ENCODE measurements at places on chromosomes 4 and X.

DNA sequence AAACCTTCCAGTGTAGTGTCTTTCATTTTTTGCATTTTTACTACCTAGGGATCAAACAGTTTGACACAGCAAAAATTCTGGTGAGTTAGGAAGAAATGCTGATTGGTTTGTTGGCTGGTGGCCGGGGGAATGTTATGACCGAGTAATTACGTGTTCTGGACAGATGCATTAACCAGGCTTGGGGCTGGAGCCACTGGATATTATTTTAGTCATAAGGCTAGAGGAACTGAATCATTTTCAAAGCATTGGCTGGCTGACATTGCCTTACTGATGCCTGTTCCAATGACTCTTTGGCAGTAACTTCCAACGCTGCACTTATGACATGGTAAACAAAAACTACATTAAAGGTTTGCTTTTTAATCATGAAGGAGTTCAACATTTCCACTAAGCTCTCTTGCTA lies 84.6 kb downstream of the FBXO8 start:
- DNase-seq = no peak

- DNase-seq = no peak
Measured at GRCh38 chrX:123918106-123918721, 43.3 kb upstream of the STAG2 start.

GRCh38 chrX:155148724-155149537 lies 67.3 kb upstream of the VBP1 start:
- DNase-seq = no peak

GRCh38 chr4:1882850-1883271 lies 11.7 kb downstream of the NSD2 start:
- DNase-seq = no peak

GRCh38 chr4:159150821-159151390 lies 48.0 kb downstream of the RAPGEF2 start:
- DNase-seq = no peak

DNA sequence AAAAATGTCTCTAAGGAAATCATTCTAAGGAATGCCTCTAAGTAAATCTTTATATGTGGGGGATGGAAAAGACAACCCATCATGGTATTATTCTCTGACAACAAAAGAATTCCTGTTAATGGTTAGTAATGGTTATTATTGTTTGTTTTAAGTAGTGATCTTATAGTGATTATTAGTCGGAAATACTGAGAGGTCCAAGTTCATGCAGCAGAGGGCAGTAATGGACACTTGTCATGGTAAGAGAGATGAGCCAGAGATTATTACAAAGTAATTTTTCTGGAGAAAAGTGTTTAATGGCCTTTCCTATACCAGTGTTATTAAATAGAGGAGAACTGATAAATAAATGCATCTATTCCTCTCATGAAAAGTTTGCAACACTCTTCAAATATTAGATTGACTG lies 8.1 kb upstream of the DKK2 start:
- no peak for DNase-seq

- DNase-seq = no peak
Measured at GRCh38 chr4:170721812-170722373, 632.1 kb upstream of the AADAT start.

GRCh38 chr4:167887726-167888125 lies 204.6 kb upstream of the ANXA10 start:
- DNase-seq = no peak

DNA sequence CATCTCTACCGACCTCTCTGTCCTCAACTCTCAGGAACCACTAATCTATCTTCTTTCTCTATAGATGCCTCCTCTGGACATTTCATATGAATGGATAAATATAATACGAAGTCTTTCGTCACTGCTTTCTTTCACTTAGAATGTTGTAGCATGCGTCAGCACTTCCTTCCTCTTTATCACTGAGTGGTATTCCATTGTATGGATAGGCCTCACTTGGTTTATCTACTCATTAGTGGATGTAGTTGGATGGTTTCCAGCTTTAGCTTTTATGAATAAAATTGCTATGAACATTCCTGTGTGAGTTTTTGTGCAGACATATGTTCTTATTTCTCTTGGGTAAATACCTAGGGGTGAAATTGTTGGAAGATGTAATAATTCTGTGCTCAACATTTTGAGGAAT lies 528.2 kb upstream of the FAT1 start:
- no peak for DNase-seq

DNA sequence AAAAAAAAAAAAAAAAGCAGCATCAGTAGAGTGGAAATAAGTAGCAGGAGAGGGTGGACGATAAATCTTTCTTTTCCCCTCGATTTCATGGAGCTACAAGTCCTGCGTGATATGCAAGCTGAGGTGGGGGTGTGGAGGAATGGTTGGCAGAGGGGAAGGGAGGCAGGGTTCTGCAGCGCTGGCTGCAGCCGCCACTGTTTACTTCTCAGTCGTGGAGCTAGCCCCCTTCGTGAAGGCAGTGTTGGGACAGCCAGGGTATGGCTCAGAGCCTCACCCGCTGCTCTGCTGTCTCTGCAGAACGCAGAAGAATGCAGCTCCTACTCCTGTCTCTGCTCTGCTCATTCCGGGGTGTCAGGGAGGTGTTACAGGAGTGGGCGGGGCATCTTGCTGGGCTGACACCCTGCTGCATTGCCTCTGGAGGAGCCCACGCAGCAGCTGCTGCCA lies 140.6 kb downstream of the GPM6A start:
- no peak for DNase-seq

DNA sequence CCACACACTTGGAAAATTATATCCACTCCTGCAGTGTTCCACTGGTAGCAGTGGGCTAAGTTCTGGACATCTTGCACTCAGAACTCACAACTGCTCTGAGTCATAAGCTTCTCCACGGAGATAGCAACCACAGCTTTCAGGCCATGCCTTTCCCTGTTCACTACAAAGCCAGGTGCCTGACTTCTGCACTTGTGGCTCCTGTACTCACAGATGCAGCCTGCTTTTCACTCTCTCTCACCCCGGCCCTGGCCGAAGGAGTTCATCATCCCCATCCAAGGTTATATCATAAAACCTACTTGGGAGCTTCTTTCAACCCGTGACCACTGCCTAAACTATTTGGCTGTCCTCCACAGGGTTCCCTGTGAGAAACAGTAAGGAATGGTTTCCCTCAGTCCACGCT lies 999.4 kb downstream of the GLUD2 start:
- no peak for DNase-seq

- no peak for DNase-seq
Measured at GRCh38 chr4:7516096-7516772, 81.5 kb upstream of the PSAPL1 start.

DNA sequence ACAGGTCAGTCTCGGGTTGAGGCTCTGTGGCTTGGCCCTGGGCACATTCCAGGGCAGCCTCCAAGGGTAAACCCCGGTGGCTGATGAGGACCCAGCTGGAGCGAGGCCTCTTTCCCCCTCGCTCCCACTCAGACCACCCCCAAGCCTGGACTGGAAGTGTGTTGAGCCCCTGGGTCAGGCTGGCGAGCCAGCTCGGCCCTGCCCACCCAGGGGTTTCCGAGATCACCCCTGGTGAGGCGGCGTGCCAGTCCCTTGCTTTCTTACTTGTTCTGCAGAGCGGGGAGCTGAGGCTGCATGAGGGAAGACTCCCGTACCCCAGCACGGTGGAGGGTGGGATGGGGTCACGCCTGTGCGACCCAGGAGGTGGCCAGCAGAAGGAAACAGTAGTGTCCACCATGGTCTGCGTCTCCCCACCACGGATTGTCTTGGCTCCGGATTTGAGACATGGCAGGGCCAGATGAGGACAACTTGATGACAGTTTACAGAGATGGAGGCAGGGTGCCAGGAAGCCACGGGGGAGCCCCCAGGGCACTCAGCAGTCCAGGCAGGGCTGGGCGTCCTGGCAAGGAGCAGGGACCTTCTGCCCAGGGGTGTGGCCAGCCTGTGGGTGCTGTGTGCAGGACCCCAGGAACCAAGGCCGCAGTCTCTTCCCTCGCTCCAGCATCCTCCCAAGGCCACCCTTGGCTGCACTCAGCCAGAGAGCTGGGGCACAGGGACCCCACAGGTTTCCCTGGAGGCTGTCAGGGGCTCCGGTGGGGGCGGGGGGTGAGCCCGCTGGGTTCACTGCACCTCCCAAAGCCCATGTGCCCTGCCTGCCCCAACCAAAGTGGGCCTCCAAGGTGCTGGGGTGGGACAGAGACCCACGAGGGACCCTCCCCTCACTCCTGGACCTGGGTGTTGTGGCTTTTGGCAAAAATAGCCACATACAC lies 6.6 kb upstream of the FGFRL1 start:
- no peak for DNase-seq

DNA sequence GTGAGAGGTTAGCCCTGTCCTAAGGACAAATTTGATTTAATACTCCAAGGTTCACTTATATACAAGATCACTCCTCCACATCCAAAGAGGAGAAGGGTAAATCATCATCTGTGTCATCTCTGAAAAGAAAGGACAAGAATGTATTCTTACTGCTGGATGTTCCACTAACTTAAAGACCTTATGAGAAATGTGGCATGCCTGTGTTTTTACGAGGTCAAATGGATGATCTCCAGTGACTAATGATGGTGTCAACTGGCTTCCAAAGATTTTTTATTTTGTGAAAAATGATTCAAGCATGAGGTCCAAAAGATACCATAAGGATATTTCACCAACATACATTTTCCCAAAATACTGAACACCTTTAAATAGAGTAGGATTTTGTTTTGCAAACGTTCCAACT lies 143.4 kb downstream of the PTCHD1 start:
- DNase-seq = no peak

DNA sequence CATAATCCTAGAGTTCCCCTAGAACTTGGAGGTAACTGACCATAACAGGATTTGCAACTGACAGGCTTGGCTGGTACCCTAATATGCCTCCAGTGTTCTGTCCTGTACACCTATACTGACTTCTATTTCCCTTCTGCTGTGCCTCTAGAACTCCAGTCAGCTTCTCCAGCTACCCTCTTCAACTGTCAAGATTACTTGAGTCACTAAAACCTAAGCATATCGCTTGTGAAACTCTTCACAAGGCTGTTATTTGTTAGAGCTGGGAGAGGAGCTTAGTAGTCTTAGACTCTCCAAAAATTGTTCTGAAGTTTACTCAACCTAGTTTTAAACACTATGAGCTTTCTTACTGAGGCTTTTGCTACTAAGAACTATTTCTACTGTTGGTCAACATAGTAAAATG lies 52.0 kb downstream of the CCNG2 start:
- no peak for DNase-seq

GRCh38 chr4:182179105-182179504 lies 64.1 kb upstream of the TENM3 start:
- DNase-seq = no peak

DNA sequence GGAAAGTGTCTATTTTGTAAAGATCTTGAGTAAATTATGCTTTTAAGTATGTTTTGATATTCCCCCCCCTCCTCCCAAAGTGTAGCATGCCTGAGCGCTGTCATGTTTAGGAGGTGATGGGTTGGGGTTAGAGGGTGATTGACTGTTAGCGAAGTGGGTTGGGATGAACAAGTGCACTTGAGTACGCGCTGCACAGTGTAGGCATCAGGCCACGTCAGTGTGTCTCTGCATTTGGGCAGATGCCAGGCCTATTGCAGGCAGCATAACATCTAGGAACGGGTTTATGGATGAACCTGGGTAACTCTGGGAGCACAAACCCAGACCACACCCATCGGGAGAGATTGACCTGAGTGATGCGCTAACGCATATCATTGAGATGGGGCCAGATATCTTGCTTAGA lies 111.2 kb downstream of the TBL1X start:
- DNase-seq = no peak

DNA sequence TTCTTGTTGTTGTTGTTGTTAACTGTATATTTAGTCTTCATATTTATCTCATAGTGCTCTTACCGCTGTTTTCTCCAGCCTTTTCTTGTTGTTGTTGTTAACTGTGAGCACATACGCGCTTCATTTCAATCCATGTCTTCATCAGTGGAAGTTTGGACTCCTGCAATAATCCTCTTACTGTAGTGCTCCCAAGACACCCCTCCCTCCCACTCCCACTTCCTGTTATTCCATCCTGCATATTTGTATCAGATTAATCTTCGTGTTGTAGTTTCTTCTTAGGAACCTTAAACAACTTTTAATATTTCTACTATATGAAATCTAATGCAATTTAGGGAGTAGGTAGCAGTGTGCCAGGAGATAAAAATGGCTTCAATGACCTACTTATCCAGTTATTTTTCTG lies 674.8 kb downstream of the RAPGEF2 start:
- no peak for DNase-seq

DNA sequence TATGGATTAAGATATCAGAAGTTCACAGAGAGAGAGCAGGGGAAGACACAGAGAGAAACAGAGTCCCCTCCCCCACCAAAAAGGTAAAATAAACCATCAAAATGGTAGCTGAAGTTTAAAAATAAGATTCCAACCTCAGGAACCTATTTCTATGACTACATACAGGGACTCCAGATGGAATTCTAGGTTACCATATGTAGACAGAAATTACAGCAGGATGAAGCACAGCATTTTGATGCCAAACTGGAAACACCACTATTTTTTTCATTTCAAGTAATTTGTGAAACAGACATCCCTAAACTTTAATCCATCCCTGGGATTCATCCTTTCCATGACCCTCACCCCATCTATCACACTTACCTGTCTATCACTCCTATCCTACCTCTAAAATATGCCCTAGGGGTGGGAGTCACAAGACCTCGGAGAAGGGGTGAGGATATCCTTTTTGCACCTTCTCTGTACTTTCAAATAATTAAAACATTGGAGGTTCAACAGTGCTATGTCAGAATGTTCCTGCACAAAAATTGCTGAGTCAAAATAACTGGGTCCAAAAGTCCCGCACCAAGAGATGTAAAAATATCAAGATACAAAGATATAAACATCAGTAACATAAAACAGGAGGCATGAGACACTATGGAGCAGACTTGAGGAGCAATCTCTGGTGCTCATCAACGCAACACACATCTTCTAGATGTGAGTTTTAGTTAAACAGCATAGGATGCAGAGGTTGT lies 344.5 kb upstream of the RASGEF1B start:
- DNase-seq = no peak

DNA sequence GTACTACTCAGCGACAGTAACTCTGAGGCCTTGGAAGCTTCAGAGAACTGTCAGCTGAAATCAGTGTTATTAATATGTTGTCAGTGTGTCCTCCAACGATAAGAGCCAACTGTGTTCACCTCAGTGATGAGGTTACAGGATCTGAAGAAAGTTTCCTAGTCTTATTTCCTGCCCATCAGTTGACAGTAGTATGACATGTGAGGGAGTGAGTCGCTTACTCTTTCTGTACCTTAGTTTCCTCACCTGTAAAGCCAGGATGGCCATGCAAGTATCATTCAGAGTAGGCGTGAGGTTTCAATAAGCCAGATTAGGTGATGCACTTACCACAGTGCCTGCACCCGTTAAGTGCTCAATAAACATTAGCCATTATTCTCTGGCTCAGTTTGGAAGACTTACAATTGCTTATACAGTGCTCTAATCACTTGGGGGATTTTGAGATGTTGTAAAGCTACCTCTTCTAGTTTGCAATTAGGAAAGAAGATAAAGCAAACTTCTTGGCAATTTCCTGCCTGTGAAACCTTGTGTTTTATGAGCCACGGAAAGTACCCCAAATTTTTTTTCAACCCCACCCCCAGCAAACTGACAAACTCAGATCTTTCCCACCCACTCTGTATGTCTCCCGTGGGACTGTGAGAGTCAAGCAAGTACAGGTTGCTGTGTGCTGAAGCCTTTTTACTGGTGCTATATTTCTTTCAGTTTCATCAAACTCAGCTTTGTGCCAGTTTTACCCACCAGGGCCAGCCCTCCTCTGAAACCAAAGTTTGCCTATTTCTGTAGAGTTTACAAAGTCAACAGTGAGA lies 62.2 kb downstream of the ANXA3 start:
- no peak for DNase-seq

Data from CD4-positive, alpha-beta T cell treated with Interleukin-4 for 1 hour (primary cell).